Naive thymus-derived CD8-positive, alpha-beta T cell (primary cell): ENCODE measurements at places on chromosomes 5 and 9. TPM values are rescaled to one million over a fixed set of nuclear protein-coding genes. Genes with fewer than 3 reads are reported as not detected.

- H3K27ac ChIP-seq = no peak overlapping the region
- peaks cover 3% of the 10 kb centered on the region for H3K27me3 ChIP-seq
- DNase-seq = no peak
- H3K4me1 ChIP-seq = no peaks in the 10 kb centered on the region
- H3K36me3 ChIP-seq = no peaks in the 10 kb centered on the region
Observed at GRCh38 chr9:2933165-2934095, 89.5 kb upstream of the PUM3 start.

DNA sequence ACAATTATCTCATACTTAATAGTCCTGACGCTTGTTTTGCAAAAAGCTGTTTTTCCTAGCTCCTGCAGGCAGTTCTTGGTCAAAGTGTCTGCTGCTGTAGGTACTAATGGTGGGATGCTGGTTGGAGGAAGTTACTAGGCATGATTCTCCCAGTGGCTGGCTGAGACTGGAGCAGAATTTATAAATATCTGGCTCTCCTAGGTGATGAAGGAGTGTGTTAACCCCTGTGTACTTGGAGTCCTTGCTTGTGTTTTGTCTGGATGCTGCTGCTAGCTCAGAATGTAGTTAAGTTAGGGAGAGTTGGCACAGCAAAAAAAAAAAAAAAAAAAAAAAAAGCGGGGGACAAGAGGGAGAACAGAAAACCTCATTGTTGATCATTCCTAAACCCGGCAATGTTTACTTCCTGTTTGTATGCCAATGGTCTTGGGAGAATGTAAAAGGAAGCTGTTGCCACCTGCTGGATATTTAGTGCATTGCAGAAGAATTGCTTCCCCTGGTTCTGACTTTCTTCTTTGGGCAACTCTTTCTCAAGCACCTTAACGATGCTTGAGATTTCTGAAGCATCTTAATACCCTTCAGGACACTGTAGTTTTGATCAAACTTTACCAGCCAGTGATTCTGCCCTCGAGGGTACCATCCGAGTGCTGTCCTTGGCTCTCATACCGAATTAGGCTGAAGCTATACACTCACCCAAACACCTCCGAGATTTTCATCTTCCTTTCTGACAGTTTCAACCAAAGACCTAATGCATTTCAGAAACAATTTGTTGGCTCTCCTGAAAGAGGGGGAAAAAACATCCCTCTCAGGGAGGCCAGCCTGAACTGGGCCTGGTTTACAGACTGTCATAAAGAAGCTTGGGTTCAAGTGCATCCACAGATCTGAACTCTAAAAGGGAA, 71.7 kb upstream of the WWC1 start:
- H3K27me3 ChIP-seq = peaks cover 7% of the 10 kb centered on the region
- H3K4me1 ChIP-seq = no peaks in the 10 kb centered on the region
- H3K36me3 ChIP-seq = no peaks in the 10 kb centered on the region
- no peak overlapping the region for H3K27ac ChIP-seq

DNA sequence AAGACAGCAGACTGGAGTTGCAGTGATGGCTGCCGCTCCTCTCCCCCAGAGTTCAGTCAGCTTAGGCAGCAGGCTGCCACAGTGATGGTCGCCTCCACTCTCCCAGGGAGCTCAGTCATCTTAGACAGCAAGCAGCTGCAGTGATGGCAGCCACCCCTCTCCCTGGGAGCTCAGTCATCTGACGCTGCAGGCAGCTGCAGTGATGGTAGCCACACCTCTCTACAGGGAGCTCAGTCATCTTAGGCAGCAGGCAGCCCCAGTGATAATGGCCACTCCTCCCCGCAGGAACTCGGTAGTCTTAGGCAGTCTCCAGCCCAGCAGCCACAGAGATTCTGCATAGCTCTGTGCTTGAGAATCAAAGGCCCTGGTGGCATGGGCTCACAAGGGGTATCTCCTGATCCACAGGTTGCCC, 582.7 kb downstream of the DTWD2 start:
- no peaks in the 10 kb centered on the region for H3K36me3 ChIP-seq
- H3K27me3 ChIP-seq = no peaks in the 10 kb centered on the region
- H3K27ac ChIP-seq = no peak overlapping the region
- no peak for DNase-seq
- H3K4me3 ChIP-seq = no peak overlapping the region
- no peaks in the 10 kb centered on the region for H3K4me1 ChIP-seq

GRCh38 chr9:97895695-97896332, 26.5 kb downstream of the TRMO start:
- no peaks in the 10 kb centered on the region for H3K27me3 ChIP-seq
- DNase-seq = no peak
- H3K4me1 ChIP-seq = peaks cover 22% of the 10 kb centered on the region
- peaks cover 9% of the 10 kb centered on the region for H3K36me3 ChIP-seq
- H3K4me3 ChIP-seq = no peak overlapping the region

- no peaks in the 10 kb centered on the region for H3K4me1 ChIP-seq
- DNase-seq = no peak
- H3K27me3 ChIP-seq = peaks cover 4% of the 10 kb centered on the region
- no peak overlapping the region for H3K4me3 ChIP-seq
- H3K27ac ChIP-seq = no peak overlapping the region
Observed at GRCh38 chr9:119165131-119165530, 204.1 kb downstream of the BRINP1 start.

- no peak overlapping the region for H3K27ac ChIP-seq
- no peak for DNase-seq
- H3K27me3 ChIP-seq = no peaks in the 10 kb centered on the region
- H3K36me3 ChIP-seq = no peaks in the 10 kb centered on the region
Observed at GRCh38 chr9:107750741-107751566, 261.4 kb upstream of the KLF4 start.

Gene SPDL1
- 15.2 TPM for total RNA-seq

Gene IFNK
- not detected for total RNA-seq

Gene CARTPT
- not detected for total RNA-seq

Gene CFAP157
- 0.58 TPM for total RNA-seq

Gene ALDH7A1
- 4.2 TPM for total RNA-seq
